ENCODE measurements at places on chromosomes 5 and 9.

- no peak for DNase-seq
Measured at GRCh38 chr5:109594217-109594616, 95.5 kb upstream of the MAN2A1 start.

DNA sequence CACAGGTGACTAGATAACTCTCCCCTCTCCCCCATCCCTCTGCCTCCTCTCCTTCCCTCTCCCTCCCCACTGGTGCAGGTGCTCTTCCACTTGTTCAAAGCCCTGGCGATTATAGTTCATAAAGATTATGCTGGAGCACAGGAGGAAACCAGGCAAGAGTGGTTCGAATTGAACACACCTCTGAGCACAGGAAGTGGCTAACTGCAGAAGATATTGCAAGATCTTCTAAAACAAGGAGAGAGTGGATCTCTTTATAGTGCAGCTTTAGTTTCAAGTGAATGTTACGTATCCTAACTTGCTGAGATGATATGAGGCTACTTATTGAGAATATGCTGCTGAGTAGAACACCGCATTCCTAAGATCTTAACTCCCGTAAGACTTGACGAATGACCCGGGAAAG lies 178.4 kb downstream of the GOLPH3 start:
- no peak for DNase-seq

- no peak for DNase-seq
Measured at GRCh38 chr9:135443797-135444425, 35.7 kb upstream of the PPP1R26 start.

- DNase-seq: no peak
Measured at GRCh38 chr9:92973700-92974099, 26.4 kb downstream of the FGD3 start.

- DNase-seq: no peak
Measured at GRCh38 chr5:124979251-124979650, 232.8 kb upstream of the ZNF608 start.

DNA sequence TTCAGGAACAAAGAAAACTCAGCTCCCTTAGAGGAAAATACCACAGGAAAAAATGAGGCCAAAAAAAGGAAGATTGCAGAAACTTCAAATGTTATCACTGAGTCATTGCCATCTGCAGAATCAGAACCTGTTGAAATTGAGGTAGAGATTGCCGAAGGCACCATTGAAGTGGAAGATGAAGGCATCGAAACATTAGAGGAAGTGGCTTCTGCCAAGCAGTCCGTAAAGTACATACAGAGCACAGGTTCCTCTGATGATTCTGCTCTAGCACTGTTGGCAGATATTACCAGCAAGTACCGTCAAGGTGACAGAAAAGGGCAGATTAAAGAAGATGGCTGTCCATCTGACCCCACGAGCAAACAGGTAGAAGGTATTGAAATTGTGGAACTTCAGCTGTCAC lies 30.8 kb upstream of the NIM1K start:
- DNase-seq: no peak

DNA sequence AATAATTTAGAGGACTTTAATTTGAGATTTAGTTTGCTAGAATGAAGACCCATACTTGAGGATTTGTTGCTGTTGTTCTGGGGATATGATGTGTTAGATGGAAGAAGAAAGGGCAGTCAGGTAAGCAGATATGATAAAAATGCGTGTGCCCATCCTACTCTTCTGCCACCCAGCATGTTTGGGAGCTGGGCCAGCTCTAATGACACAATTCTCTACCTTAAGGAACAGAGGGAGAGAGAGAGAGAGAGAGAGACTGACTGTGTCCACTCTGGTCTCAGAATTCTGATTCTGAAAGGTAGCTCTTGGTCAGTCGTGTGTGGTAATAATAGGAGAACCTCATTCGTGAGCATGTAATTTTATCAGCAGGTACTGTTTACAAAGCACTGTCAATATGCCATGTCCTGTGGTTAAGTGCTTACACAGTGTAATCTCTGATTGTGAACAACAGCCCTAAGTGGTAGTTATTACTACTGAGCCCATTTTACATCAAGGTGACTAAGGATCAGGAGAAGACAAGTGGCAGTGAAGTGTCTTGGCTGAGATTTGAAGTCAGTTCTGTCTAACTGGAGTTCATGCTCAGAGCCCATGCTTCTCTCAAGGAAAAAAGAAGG lies 307.4 kb upstream of the SEMA6A start:
- no peak for DNase-seq

GRCh38 chr9:29285818-29286217 lies 1712.5 kb upstream of the C9orf72 start:
- DNase-seq: no peak

GRCh38 chr5:9834871-9835770 lies 205.0 kb upstream of the TAS2R1 start:
- DNase-seq: no peak

GRCh38 chr5:151023651-151024050 lies 3.3 kb downstream of the GPX3 start:
- DNase-seq: no peak
